Activated T-cell treated with anti-CD3 and anti-CD28 coated beads for 24 hours (primary cell): ENCODE measurements at places on chromosomes 6 and 20.

DNA sequence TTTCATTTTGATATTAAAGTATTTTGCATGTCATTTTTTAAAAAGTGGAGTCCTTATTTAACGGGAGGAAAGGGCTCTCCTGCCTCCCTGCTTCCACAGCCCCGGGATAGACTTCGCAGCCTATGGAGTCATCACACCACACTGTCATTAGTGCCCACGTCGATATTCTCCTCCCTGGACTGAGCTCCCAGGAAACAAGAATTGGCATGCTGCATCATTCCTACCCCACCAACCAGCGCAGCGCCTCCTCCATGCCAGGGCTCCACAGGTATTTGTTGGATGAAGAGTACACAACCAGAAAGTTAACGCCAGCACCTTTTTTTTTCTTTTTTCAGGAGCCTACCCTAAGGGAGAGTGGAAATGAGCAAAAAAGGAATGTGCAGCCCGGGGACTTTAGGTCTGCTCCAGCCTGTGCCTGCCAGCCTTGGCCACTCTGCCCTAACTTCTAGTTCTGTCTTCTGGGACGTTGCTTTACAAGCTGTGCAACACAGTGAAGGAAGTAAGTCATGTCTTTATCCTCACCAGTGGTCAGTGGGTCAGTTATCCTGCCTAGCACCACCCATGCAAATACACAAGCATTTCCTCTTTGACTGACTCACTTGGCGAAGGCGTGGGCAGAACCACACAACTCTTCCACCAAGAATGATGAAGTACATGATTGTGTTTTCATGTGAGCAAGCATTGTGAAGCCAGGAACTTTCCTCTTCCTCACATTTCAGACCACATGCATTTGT is 180.7 kb upstream of the UST start:
- no peak for DNase-seq

GRCh38 chr6:142705054-142705453 is 239.9 kb downstream of the HIVEP2 start:
- DNase-seq, result no peak

GRCh38 chr6:15184441-15184861 is 61.4 kb upstream of the JARID2 start:
- peak; percentile 19 for DNase-seq

GRCh38 chr6:150686566-150686965 is 86.9 kb downstream of the PLEKHG1 start:
- no peak for DNase-seq

DNA sequence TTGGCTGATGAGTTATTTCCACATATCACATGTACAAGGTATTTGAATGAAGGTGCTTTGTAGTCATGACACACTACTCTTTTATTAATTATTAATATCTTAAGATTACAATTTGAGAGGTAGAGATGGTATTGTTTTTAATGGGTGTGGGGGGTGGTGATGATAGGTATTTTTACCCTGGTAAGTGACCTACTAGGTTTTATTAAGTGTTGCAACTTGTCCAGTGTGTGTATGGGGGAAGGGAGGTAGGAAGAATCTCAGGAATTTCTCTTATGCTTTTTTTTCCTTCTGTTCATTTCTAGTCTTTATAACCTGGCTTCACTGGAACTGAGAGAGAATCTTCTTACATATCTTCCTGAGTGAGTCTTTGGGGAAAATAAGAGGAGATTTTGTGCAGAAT is 101.4 kb downstream of the LRRC1 start:
- DNase-seq, result no peak

DNA sequence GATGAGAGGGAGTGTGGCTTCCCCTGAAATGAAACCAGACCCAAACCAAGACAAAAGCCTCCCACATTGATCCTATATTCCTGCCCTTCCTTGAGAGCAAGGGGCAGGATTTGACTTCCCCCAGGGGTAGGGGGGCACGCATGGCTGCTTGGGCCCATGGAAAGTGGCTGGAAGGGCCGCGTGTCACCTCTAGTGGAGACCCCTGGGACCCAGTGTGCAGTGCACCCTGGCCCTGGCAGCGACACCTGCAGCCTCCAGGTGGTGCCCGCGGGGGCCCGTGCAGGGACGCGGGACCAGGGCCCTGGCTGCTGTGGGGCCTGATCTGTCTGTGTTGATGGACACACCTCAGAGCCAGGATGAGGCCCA is 18.0 kb upstream of the SLCO4A1 start:
- DNase-seq, result no peak

- DNase-seq, result no peak
Observed at GRCh38 chr20:19943061-19943521, 74.1 kb upstream of the NAA20 start.

DNA sequence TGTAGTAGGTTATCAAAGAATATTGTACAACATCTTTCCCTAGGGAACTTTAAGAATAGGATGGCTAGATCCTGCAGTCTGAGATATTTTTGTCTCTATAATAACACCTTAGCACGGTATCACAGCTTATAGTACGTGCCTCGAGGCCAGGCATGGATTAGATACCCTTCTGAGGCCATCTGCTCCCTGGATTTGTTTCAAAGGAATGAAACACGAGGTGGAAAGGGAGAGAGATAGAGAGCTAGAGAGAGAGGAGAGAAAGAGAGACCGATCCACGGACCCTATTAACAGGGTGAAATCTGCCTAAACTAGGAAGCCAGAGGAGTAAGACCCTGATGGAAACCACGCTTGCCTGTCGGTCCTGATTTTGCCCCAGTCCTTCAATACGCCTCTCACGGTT is 92.5 kb downstream of the CD83 start:
- no peak for DNase-seq
